ENCODE measurements at places on chromosomes 16 and 17.

GRCh38 chr16:50996166-50996829, 154.8 kb downstream of the SALL1 start:
- no peak for DNase-seq

DNA sequence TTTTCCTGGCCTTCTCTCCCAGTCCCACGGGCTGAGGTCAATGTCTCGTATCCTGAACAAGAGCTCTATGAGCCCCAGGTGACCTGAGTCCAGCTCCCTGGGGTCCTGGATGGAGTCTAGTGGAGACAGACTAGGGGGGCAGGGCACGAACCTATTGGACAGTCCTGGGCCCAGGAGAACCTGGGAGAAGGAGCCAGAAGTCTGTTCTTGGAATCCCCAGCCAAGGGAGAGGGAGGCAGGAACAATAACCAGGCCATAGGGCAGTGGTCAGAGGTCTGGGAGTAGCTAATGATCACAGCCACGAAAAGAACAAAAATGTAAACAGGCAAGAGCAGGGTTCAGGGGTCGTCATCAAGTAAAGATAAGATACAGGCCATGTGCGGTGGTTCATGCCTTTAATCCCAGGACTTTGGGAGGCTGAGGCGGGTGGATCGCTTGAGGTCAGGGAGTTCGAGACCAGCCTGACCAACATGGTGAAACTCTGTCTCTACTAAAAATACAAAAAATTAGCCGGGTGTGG, 60.8 kb downstream of the COPRS start:
- no peak for DNase-seq

DNA sequence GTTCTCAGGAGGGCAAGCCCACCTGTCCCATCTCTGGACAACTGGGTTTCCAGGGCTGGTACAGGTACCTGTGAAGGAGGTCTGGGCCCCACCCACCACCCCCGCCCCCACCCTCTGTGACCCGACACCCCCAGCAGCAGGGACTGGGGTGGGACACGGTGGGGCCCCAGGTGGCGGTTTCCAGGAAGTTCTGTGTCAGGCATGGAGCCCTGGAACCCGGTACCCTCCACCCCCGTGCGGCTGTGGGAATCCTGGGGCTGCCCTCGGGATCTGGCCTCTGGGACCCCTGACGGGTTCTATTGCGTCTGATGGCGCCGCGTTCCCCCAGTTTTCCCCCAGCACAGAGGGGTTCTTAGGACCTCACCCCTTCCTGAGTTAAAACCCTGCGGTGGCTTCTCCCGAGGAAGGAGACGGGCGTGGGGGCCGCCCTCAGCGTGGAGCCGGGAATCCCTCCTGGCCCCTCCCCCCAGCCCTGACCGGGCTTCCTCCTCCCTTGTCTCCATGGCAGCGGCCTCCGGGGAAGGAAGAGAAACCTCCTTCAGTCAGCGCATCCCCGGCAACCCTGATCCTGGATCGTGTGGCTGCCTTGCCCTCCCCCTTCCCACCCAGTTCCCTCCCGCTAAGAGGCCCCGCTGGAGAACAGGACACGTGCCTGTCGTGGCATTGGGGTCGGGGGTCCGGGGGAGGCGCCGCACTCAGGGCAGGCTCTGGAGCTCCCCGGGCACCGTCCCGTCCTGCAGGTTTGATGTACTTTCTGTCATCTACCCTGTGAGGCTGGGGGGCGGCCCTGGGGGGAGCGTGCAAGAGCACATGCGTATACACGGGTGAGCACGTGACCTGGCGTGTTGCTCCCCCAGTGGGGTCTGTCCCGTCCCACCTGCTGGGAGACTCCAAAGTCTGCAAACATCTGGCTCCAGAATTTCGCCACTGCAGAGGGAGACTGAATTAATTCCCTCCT, 30.3 kb downstream of the CACNA1H start:
- DNase-seq: no peak

DNA sequence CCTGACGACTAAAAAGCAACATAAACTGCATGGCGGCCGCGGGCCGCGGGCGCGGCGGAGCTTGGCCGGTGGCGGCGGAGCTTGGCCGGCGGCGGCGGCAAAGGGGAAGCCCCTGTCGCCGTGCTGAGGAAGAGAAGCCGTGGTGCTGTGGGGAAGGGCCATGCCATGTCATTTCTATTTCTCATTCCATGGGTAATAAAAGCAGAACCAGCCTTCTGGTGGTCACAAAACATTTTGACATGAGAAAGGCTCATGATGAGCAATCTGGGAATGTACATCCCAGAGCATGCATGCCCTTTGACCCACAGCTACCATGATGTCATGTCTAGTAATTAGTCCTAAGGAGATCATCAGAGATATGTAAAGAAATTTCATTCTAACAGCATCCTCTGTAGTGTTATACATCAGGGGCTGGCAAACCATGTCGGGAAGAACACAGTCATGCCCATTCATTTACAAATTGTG, 23.9 kb upstream of the HEATR6 start:
- DNase-seq: no peak

DNA sequence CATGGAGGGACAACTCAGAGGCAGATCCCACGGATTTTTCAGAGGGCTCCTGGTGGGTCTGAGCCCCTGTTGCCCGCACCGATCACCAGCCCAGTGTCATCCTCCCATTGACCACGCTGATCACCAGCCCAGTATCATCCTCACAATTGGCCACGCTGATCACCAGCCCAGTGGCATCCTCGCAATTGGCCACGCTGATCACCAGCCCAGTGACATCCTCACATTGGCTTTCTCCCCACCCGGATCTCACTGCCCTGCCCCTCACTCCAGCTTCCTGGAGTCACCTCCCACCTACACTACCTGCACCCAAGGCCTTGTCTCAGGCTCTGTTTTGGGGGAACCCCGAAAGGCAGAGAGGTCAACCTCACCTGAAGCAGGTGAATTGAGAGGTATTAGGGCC, 358.2 kb upstream of the TNRC6C start:
- DNase-seq: no peak

GRCh38 chr17:61878520-61878919, 15.2 kb upstream of the BRIP1 start:
- DNase-seq: no peak

GRCh38 chr17:13413001-13413400, 188.7 kb downstream of the HS3ST3A1 start:
- DNase-seq: no peak

- no peak for DNase-seq
These were observed 24.7 kb downstream of the SSH2 start for GRCh38 chr17:29905086-29905878.

DNA sequence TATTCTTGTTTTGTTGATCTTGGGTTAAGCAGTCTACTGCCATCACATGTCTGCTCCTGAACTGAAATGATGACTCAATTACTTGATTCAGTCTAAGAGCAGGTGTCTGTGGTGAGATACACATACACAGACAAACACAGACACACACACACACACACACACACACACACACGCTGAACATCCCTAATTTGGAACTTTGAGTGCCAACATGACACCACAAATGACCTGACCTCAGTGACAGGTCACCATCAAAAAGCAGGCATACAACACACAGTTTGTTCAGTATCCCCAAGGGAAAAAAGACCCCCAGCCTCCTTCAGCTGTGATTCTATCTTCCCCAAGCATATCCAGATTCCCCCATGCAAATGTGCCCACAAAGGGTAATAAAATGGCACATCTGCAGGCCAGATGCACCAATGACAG, 130.1 kb upstream of the TMEM97 start:
- DNase-seq: no peak

DNA sequence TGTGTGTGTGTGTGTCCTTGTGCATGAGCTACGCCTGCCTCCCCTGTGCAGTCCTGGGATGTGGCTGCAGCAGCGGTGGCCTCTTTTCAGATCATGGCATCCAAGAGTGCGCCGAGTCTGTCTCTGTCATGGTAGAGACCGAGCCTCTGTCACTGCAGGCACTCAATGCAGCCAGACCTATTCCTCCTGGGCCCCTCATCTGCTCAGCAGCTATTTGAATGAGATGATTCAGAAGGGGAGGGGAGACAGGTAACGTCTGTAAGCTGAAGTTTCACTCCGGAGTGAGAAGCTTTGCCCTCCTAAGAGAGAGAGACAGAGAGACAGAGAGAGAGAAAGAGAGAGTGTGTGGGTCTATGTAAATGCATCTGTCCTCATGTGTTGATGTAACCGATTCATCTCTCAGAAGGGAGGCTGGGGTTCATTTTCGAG, 22.5 kb downstream of the STAT5A start:
- no peak for DNase-seq

- no peak for DNase-seq
These were observed 34.4 kb downstream of the HNF1B start for GRCh38 chr17:37710344-37710886.

GRCh38 chr17:50749245-50749644, 18.1 kb downstream of the ANKRD40CL start:
- no peak for DNase-seq

- DNase-seq: no peak
These were observed 71.4 kb downstream of the GNAO1 start for GRCh38 chr16:56262551-56263245.

- DNase-seq: no peak
These were observed 10.4 kb upstream of the CUEDC1 start for GRCh38 chr17:57965521-57966160.

DNA sequence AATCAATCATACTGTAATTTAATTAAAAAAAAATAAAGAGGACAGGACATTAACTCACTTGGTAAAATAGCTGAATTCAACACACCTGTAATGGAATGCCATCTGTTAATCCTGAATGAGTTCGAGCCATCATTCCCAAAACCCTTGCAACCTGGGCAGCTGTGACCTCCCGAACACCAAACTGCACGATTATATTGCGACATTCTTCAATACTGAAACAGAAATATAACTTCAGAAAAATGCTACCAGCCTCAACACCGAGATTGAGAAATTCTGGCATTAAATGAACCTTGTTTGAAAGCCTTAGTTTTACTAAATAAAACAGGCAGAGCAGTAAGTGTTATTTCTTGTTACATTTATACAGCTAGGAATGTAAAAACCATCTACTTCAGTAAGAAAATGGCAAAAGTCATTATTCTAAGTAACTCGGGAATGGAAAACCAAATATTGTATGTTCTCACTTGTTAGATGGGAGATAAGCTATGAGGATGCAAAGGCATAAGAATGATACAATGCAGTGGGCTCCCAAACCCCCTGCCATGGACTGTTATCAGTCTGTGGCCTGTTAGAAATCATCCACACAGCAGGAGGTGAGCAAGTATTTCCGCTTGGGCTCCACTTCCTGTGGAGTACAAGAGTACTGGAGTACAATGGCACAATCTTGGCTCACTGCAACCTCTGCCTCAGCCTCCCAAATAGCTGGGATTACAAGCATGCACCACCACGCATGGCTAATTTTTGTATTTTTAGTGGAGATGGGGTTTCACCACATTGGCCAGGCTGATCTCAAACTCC, 46.5 kb downstream of the CNOT1 start:
- no peak for DNase-seq

DNA sequence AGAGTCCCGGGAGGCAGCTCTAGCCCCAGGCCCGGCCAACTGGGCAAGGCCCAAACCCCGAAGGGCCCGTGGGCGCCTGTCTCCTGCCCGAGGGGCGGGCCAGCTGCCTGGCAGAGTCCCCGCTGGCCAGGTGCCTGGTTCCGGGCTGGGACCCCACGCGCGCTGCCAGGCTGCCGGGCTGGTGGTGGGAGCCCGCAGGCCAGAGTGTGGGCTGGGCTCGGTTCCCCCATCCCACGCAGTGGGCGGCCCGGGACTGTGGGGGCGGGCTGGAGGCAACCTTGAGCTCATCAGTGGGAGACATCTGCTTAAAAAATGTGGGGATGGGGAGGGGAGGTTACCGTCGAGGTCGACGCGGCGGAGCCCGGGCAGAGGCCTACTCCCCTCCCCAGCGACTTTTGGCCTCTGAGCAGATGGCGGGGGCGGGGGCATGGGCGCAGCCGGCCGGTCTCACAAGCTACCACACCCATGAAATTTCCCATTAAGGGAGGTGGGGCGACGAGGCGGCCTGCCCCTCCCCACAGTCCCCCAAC, 176.4 kb upstream of the GSE1 start:
- DNase-seq: no peak

GRCh38 chr16:85650135-85650843, 37.2 kb downstream of the GSE1 start:
- DNase-seq: no peak

GRCh38 chr16:74033441-74033995, 263.1 kb upstream of the PSMD7 start:
- no peak for DNase-seq

DNA sequence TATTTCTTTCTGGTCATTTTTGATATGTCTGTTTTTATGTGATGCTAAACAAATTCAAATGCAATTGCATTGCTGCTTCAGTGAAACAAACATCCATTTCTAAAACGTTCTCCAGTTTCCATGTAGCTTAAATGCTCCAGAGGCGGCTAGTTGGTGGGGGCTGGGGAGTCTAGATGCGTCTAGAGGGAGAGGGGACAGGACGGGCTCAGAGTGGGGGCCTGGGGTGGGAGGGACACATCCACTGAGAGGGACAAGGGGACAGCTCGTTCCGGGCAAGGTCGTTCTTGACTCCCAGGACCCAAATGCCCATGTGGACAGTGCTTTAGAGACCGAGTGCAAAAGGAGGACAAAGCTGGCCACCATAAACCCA, 102.3 kb downstream of the FOXL1 start:
- DNase-seq: no peak

DNA sequence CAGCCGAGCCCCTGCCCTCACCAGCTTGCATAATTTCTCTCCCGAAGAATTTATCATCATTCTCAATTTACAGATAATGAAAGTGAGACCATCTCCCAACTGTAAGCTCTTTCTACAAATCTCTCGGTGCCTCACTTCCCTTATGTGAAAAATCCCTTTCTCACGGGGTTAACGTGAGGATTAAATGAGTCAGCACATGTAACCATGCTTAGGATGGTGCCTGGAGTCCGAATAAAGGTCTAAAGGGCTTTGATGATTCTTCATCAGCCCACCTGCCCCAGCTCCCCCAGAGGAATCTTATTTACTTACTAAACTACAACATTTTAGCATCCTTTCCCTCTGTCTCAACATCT, 24.8 kb upstream of the PIK3R6 start:
- DNase-seq: no peak

DNA sequence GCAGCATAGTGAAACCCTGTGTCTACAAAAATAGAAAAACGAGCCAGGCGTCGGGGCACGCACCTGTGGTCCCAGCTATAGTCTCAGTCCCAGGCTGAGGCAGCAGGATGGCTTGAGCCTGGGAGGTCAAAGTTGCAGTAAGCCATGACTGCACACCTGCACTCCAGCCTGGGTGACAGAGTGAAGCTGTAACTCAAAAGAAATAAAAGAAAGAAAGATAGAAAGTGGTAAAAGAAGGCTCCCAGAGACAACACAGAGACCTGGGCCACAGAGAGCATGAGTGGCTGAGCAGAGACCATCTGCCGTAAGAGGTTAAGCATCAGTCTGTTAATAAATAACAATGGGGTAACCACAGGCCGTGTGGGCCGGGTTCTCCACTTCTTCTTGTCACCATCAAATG, 15.3 kb upstream of the HEXD start:
- DNase-seq: no peak

GRCh38 chr17:65261152-65261551, 124.0 kb downstream of the RGS9 start:
- DNase-seq: no peak

- DNase-seq: peak; percentile 42
These were observed 19.1 kb downstream of the OSBPL7 start for GRCh38 chr17:47802341-47803022.
